ENCODE measurements at places on chromosomes 2 and 18.
A peak's percentile ranks its signal among the peaks of the same experiment; 100 is the strongest.

DNA sequence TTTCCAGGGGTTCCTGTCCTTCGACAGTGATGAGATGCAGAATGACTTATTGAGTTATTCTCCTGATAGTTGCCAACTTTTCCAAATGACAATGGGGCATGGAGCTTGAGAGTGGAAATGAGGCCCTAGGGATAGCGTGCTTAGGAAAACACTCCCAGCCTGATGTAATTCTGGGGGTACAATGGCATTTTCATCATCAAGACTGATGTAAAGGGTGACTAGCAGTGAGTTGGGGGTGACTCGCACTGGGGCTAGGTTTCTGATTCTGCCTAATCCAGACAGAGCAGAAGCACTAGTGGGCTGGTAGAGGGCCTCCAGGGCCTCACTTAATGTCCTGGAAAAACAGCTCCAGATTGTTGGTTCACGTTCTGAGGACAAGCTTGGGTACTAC lies 34.0 kb upstream of the IL37 start:
- DNase-seq, result no peak

- DNase-seq, result no peak
Measured at GRCh38 chr2:38733300-38733971, 17.7 kb downstream of the SRSF7 start.

GRCh38 chr18:24763765-24764513 lies 303.5 kb downstream of the HRH4 start:
- peak; percentile 13 for DNase-seq

- no peak for DNase-seq
Measured at GRCh38 chr2:221402072-221402471, 170.0 kb downstream of the EPHA4 start.

- DNase-seq, result no peak
Measured at GRCh38 chr2:236855176-236855865, 230.4 kb upstream of the COPS8 start.

DNA sequence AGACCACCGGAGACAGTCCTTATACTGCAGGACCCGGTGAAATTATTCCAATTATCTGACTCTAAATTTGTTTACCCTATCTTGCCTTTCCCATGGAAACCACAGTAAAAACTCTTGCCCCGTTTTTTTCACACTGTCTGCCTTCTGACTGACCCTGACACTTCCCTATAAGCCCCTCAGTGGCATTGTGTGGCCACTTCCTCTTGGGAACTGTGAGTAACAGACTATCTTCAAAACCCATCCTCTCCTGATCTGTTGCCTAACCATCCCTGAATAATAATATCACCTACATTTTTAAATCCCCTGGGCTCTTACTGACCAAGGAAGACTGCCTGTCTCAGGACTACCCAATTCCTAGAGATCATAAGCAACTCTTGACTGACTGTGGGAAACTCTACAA lies 42.6 kb upstream of the RNF152 start:
- DNase-seq, result no peak

- no peak for DNase-seq
Measured at GRCh38 chr2:212426637-212427412, 111.8 kb downstream of the ERBB4 start.

DNA sequence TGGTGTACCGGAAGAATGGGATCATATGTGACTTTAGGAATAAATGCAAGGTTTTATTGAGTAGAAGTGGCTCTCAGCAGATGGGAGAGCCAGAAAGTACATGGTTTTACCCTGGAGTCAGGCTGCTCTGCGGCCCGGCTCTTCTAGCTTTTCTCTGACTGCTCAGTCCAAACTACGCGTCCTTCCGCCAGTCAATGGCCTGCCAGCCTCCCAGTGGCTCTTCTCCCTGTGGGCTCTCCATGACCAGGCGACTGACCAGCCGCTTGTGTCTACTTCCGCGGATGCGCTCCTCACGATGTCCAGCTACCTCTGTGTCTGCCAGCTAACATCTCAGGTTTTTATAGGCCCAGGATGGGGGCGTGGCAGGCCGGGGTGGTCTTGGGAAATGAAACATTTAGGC lies 220.4 kb downstream of the VAPA start:
- DNase-seq, result no peak

GRCh38 chr2:151570191-151570590 lies 160.5 kb downstream of the RIF1 start:
- DNase-seq, result no peak

- no peak for DNase-seq
Measured at GRCh38 chr2:65991381-65992197, 443.3 kb upstream of the MEIS1 start.

GRCh38 chr2:131076707-131077106 lies 16.6 kb downstream of the FAM168B start:
- DNase-seq, result peak; percentile 30

DNA sequence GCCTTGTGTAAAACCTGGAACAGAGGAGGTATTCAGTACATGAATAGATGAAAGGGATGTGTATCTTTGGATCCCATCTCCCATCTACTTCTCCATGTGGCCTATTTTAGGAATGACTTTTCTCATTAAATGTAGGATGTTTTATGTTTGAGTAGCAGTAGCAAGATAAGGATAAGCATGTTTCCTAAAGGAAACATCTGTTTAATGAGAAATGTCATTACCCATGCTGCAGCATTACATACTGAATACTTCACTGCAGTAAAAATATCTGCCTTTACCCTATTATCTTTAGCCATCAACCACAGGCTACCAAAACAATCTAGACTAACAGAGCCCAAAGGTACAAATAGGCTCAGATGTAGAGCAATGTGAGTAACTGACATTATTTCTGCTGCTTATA lies 419.2 kb upstream of the CYRIA start:
- no peak for DNase-seq

DNA sequence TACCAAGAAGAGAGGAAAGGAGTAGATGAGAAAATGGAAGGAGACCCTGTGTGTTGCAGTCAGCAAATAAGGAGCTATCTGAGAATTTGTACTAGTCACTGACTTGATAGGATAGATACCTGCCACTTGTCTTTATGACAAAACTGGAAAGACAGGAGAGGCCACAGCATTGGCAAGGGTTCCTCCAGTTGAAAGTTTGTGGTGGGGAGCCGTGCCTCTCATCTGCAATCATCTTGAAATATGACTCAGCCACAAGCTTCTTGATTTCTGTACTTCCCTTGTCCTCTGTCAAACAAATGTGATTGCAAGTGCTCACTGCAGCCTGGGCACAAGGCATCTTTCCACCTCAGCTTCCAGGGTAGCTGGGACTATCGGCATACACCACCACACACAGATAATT lies 99.1 kb downstream of the GREB1L start:
- no peak for DNase-seq

DNA sequence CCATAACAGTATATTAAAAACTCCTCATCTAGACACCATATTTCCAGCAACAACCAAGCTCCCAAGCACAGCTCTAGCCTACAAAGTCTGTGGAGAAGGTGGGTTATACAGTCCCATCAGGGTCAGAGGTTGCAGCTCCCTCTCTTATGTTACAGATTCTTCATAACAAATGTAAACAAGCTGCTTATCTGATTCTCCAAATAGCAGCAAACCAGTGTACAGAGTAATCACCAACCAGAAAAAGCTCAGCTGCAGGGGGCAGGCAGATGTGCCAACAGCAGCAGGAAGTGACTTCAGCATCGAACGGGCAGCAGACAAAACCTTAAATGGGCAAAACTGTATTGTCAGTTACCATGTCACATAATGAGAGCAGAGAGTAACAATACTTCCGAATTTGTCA lies 52.9 kb upstream of the NABP1 start:
- no peak for DNase-seq

- DNase-seq, result no peak
Measured at GRCh38 chr2:232537079-232537478, 2.4 kb upstream of the CHRNG start.

DNA sequence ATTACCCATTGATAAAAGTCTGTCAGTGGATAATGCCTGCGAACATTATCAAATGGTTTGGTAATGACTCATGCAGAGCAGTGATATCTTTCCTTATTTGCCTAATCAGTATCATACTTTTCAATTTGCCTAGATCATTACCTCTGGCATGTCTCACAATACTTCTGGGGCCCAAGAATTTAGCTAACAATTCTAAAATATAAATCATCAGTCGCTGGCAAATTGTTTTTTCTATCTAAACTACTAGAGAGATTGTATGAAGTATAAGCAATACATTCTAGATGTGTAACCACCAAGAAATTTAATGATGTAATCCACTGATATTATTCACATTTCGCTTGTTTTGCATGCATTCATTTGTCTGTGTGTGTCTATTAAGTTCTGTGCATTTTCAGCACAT lies 191.2 kb upstream of the CDH19 start:
- no peak for DNase-seq

GRCh38 chr2:143229411-143229810 lies 100.2 kb downstream of the ARHGAP15 start:
- no peak for DNase-seq

GRCh38 chr2:234625626-234626250 lies 128.9 kb upstream of the ARL4C start:
- DNase-seq, result no peak

- no peak for DNase-seq
Measured at GRCh38 chr2:80476535-80477117, 172.1 kb upstream of the LRRTM1 start.

DNA sequence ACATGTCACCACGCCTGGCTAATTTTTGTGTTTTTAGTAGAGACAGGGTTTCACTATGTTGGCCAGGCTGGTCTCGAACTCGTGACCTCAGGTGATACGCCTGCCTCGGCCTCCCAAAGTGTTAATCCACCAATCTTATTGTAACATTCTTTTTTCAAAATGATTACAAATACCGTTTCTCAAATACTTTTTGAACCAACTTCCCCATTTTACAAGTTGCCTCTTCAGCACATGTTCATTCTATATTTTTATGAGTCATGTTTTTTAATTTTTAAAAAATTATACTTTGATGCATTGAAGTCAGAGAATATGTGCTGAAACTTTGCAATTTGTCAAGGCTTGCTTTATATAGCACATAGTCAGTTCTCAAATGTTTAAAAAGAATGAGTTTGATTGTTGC lies 58.2 kb downstream of the QPCT start:
- DNase-seq, result no peak

- no peak for DNase-seq
Measured at GRCh38 chr2:231099918-231100317, 24.9 kb downstream of the HTR2B start.

DNA sequence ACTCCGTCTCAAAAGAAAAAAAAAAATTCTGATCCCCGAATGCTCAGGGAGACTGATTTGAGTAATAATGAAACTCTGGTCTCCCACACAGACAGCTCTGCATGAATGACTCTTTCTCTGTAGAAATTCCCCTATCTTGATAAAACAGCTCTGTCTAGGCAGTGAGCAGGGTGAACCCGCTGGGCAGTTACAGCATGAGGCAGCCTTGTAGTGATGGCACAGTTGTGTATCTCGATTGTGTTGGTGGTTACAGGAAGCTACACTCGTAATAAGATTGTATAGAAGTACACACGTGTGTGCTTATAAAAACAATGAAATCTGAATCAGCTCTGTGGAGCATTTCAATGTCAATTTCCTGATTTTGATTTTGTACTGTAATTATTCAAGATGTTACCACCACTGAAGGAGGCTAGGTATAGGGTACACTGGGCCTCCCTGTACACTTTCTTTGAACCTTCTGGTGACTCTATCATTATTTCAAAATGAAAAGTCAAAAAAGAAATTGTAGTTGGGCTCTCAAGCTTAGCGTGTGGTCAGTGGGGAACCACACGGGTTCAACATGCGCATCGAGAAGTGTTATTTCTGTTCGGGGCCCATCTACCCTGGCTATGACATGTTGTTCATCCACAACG lies 34.9 kb upstream of the ATP8B1 start:
- DNase-seq, result no peak

- no peak for DNase-seq
Measured at GRCh38 chr2:28193630-28194403, 198.8 kb upstream of the FOSL2 start.
